ENCODE measurements at places on chromosomes 11 and 22.
A peak's percentile ranks its signal among the peaks of the same experiment; 100 is the strongest.

GRCh38 chr22:48205790-48206189, 1443.3 kb downstream of the TBC1D22A start:
- DNase-seq: no peak

- no peak for DNase-seq
These were observed 226.4 kb downstream of the FAM181B start for GRCh38 chr11:82507288-82507687.

- DNase-seq: peak; percentile 61
These were observed 1.9 kb upstream of the MMP1 start for GRCh38 chr11:102799681-102800340.

- no peak for DNase-seq
These were observed 182.4 kb downstream of the SPON1 start for GRCh38 chr11:14144934-14145333.

- no peak for DNase-seq
These were observed 471.2 kb downstream of the MIAT start for GRCh38 chr22:27128461-27129085.

- DNase-seq: no peak
These were observed 423.7 kb upstream of the CADM1 start for GRCh38 chr11:115927823-115928329.

- DNase-seq: no peak
These were observed 26.2 kb downstream of the ELF5 start for GRCh38 chr11:34487430-34487829.

- no peak for DNase-seq
These were observed 430.9 kb downstream of the ETS1 start for GRCh38 chr11:128156486-128156885.

GRCh38 chr11:68825571-68825970, 16.1 kb downstream of the CPT1A start:
- DNase-seq: peak; percentile 26

- DNase-seq: no peak
These were observed 892.9 kb downstream of the OPCML start for GRCh38 chr11:132639403-132639802.

GRCh38 chr11:126601136-126601535, 245.7 kb downstream of the ST3GAL4 start:
- no peak for DNase-seq

DNA sequence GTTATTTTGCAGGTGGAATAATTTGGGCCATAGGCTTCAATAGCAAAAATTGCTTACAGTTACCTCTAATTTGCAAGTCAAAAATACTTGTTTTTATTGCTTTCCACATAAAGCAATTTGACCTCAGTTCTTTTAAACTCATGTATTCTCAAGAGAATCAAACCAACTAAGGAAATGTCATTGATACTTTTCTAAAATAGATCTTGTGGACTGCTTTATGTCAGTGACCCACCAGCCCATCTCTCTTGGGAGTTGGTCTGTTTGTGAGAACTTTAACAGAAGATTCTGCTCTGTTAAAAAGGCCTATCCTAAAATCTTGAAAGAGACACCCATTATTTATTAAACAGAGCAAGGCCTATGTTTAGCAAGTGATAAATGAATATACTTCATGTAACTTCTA, 75.2 kb downstream of the DDIAS start:
- no peak for DNase-seq

DNA sequence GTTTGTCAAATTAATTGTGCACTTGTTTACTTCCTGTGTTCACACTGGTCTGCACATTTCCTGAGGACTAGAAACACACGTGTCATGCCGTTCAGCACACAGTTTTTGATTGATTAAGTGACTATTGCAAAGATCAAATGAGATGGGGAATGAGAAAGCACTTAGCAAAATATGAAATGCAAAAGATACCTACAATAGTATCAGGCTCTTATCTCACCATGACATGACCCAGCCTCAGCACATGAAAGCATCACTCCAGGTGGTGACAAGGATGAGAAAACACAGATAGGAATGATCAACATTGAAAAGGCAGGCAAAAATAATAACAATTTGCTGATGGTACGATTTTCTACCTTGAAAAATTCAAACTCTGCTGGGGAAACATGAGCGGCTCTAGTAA, 42.1 kb upstream of the TP53I11 start:
- DNase-seq: no peak

DNA sequence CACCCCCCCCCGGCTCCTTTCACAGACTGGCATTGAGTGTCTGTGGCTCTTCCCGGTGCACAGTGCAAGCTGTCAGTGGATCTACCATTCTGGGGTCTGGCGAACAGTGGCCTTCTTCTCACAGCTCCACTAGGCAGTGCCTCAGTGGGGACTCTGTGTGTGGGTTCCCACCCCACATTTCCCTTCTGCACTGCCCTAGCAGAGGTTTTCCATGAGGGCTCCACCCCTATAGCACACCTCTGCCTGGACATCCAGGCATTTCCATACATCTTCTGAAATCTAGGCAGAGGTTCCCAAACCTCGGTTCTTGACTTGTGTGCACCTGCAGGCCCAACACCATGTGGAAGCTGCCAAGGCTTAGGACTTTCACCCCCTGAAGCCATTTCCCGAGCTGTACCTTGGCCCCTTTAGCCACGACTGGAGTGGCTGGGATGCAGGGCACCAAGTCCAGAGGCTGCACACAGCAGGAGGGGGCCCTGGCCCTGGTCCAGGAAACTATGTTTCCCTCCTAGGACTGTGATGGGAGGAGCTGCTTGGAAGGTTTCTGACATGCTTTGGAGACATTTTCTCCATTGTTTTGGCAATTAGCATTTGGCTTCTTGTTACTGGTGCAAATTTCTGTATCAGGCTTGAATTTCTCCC, 26.0 kb downstream of the BCL2L13 start:
- DNase-seq: no peak

DNA sequence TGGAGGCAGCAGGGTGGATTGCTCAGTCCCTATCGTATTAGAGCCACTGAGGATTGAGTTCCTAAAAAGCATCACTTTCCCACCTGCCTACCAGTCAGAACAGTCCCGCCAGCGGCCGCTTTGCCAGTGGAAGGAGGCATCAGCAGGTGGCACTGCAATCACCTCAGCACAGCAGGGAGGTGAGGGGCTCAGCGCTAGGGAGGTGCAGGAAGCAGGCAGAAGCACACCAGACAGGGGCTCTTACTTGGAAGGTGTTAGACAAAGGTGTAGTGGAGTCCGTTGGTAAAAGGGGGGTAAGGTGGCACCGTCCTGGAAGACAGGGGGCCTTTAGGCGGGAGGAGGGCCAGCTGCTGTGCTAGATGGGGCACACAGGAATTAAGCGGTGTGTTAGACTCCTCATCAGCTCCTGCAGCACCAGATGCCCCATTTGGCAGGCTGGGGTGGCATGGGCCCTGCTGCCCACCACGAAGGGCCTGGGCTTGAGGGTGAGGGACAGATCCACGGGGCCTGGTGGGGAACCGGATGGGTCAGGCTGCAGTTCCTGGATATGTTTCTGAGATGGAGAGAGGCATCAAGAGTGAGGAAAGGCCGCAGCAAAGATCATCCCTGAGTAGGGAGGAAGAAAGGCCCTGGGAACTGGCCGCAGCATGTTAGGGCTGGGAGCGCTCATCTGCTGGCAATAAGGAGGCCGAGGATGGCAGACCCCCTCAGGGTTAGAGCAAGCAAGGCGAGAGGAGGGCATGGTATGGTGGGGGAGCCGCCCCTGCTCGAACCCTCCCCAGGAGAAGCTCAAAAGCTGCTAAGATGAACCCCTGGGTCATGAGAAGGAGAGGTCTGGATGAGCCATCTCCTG, 42.5 kb downstream of the C11orf58 start:
- DNase-seq: no peak

- no peak for DNase-seq
These were observed 219.1 kb upstream of the KIRREL3 start for GRCh38 chr11:127219704-127220103.

DNA sequence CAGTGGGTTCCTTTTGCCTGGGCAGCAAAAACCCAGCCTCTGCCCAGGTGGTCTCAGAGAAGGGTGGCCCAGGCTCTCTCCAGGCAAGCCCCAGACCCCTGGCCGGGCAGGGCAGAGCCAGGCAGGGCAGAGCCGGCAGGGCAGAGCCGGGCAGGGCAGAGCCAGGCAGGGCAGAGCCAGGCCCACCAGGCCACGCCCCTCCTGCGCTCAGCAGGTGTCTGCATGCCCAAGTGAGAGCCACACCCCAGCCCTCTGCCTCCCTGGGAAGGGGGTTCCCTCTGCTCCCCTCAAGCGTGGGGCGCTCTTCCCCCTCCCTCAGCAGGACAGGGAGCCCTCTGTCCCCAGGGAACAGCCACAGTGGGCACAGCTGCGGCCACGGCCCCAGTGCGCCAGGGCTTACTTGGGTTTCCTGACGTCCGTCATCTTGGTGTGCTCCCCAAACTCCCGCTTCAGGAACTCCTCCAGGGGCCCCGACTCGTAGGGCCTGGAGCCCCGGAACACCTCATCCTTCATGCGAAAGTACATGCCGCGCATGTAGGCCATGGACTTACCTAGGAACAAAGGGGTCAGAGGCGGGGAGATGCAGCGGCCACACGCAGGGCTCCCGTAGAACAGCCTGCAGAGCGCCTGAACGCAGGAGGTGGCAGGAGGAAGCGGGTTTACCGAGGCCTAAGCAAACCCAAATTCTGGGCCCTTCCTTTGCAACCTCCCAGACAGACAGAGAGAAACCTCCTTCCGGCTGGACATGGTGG, 10.1 kb upstream of the BAIAP2L2 start:
- DNase-seq: no peak

GRCh38 chr11:68015467-68015866, 5.3 kb downstream of the ALDH3B1 start:
- no peak for DNase-seq

- peak; percentile 3 for DNase-seq
These were observed 76.3 kb upstream of the CNTN5 start for GRCh38 chr11:98944461-98944860.

DNA sequence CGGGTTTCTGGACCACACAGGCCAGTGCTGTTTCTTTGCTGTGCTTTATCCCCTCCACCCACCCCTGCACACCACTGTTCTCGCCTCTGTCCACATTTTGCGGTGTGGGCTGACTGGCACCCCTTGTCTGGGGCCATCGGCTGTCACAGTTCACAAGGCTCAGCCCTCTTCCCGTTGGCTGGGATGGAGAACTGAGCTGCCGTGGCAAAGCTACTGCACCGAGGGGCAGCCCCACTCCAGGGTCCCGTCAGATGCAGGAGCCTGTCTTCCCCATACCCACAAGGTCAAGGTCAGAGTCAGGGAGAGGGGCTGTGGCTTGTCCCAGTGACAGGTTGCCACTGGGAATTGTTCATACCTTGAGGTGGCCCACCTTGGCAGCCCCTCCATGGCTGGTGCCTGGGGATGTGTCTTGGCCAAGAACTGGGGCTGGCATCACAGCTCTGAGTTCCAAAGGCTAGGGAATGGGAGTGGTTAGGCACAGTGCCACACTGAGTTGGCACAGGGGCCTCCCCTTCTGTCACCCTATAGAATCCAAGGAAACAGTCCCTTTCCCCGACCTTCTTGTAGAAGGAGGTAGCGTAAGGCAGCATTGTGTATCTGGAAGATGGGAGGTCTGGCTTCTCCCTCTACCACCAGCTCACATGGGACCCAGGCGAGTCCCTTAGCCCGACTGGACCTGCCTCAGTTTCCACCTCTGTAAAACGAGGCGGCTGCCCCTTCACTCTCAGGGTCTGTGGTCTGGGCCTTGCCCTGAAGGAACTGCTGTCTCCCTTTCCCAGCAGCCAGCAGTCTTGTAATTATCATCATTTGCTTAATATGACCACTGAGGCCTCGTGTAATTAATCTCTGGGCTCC, 3.4 kb downstream of the GRK2 start:
- DNase-seq: no peak

DNA sequence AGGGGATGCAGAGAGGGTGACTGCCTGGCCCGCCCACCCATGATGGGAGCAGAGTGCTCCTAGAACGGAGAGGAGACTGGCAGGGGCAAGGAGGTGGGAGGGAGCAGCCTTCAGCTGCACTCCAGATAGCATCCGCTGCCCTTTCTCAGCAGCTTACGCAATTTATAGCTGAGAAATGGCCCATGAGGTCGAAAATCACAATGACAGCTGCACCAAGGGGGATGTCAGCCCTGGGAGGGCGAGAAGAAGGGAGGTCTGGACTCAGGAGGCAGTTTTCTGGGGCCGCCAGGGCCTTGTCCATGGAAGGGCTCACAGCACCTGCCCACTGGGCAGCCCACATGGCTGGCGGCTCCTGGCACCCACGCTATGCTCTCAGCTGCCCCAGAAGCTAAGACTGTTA, 17.6 kb upstream of the MOB2 start:
- no peak for DNase-seq

DNA sequence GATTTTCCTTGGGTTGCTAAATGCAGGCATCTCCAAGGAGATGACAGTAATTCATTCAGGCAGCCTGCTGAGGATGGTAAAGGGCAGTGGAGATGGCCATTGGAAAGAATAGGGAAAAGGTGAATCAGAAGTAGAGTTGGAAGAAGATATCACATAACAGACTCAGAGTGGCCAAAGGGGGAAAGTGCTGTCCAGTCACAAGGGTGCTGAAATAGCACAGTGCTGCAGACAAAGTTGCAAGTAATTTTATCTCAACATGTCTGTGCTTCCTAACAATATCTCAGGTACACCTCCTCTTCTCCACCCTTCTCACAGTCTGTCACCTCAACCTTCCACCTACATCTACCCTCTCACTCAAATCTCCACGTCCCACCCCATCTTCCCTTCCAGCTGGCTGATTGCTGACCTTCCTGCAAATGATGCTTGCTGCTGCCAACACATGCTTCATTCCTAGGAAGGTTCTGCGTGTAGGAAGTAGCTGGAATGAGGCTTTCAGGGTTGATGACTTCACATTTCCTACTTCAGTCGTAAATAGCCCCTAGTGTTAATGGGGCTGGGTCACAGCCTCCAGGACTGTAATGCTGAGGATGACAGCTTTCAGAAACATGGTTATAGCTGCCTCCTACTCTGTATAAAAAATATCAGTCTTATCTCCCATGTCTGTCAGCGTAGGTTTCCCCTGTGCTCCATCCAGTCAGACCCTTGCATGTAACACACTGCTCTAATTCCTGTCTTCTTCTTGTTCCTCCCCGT, 123.9 kb downstream of the CTNND1 start:
- DNase-seq: no peak

DNA sequence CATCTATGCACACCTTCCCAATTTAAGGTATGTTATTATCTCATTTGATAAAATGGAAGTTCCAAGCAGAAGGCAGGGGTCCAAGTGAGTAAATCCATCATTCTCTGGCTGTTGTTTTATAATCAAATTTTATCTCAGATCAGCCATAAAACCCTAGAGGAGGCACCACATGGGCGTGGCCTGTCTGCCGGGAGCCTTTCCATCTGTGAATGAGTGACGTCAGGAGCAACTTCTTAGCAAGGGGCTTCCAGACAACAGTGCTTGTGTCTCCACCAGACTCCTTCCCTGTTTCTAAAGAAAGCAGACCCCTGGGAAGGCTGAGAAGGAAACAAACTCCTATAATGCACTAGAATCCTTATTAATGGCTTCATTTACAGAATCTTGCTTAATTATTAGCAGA, 13.5 kb downstream of the SEZ6L start:
- DNase-seq: no peak

DNA sequence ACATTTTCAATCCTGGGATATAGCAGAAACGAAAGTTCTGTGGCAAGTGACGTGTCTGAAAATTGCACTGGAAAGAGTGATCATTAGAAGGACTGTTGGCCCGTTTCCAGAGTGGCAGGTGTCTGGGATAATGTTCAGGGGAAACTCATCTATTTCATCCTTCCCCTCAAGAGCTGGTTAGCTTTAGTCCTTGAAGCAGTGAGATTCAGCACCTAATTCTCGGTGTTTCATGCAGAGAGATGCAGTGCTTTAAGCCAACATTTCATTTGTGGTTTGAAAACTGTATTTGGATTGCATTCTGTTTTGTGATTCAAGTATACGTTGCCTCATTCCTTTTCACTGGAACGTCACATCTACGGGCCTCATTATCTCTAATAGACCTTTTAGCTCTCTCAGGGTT, 205.0 kb upstream of the RAG2 start:
- DNase-seq: no peak

- no peak for DNase-seq
These were observed 69.8 kb upstream of the KCNQ1OT1 start for GRCh38 chr11:2769409-2770095.

Measured in fibroblast of skin of right biceps (primary cell).